Frontal cortex (tissue), 4 donors: ENCODE measurements at places on chromosomes 6 and 20.

DNA sequence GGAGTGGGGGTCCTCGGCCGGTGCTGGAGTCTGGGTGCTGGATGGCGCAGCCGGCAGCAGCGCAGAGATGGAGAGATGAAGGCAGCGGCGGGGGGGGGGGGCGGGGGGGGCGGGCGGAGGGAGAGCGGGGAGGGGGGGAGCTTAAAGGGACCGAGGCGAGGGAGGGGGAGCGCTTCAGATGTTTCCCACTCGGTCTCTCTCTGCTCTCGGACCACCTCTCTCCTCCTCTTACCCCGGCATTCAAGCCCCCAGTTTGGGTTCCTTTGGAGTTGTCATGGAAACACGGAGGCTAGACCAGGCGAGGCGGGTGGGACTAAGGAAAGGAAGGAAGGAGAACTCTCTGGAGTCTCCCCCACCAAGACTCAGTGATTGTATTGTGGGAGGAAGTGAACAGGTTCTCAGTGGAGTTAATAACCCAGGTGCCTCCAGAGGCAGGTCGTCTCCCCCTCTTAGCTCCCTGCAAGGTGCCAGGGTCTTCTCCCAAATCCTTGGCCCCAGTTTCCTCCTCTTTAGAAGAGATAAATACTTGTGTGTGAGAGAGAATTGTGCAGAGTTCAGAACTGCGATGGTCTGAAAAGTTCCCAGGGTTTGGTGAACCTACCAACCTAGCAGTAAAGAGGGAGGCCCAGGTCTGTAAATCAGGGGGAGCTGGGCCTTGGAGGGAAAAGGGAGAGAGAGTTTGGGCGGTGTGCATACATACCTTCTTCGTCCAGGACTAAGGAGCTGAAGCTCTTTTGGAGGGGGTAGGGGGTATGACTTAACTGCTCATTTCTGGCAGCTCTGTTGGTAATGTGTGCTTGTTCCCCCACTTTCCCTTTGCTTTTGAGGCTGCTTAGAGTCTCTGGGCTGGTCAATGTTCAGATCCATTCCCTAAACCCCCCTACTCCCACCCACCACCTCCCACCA is at the start of gene PRRT1:
TSS of gene PRRT1 (minus strand) at position 77 of the 906 bp plus-strand sequence. CDS start 112 bp downstream, outside the sequence.
- peak; percentile 64 for DNase-seq

DNA sequence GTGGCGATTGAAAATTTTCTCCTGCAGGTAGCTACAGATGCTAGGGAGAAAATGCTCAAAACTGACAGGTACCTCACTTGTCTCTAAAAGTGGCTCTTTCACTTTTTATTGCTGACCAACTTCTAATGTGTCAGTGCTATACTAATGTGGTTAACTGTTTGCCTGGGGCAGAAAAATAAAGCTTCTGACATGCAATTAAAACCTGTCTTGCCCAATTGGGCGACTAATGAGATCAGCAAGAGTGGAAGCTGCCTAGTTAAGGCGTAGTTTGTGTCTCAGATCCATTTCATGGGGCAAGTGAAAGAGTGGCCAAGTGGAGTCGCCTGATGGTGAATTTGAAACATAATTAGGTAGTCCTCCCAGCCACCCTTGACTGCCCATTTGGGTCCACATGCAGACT is 193.3 kb downstream of the TSHZ2 start:
- DNase-seq: no peak

- DNase-seq: no peak
Measured at GRCh38 chr6:105174512-105174911, 5.3 kb downstream of the POPDC3 start.

DNA sequence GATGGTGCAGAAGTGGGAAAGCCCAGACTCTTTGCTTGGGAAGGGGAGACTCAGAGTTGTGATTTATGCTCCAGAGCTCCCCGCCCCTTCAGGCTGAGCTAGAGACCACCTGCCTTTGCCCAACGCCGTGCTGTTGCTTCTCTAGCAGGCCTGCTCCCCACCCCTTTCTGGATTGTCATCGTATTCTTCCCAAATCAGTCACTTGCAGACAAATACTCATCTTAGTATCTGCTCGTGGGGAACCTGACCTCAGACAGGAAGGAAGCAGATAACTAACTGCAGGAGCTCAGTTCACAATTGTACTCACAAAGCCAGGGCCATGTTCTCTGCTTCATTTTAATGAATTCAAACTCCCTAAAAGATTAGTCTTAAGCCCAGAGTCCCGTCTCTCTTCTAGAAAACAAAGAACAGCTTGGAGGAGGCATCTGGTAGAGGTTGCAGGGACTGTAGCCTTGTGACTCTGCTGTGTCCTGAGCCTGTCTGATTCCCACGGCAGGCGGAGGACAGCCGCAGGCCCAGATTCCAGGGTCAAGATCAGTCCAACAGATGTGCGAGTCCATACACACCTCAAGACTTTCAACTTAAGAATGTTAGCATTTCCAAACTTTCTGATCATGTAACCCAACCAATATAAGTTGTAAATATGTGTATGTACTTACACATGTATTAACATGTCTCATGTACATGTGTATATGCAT is 57.2 kb upstream of the GGTLC1 start:
- no peak for DNase-seq

DNA sequence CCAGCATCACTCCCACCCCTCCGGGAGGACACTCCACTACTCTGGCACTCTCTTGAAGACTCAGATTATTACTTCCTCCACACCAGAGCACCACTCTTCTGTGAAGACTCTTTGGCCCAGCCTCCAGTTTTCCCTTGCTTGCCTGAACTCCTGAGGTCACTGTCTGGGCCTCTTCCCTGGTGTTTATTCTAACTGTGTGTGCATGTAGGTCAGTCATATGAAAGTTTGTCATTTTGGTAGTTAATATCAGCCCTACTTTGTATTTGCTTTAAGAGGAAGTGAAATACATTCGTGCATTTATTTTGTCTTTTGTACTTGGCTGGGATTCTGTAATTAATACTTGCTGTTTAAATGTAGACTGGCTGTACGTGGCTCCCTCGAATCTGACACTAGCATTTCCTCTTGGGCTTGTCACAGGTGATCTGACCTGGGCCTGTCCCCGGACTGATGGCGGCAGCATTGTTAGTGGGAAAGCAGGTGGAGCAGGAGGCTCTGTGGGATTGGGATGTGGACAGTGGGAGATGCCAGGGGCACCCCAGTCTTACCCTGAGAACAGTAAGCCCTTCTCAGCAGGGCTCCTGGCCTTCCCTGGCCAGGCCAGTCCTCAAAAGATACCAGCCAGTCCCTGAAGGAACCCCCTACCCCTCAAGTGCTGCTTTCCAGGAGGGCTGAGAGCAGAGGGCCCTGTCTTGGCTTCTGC is 350.5 kb downstream of the CDC5L start:
- no peak for DNase-seq

GRCh38 chr20:41126719-41127118 is 10.6 kb upstream of the PLCG1 start:
- no peak for DNase-seq

- DNase-seq: no peak
Measured at GRCh38 chr6:18444111-18444510, 57.0 kb downstream of the RNF144B start.

DNA sequence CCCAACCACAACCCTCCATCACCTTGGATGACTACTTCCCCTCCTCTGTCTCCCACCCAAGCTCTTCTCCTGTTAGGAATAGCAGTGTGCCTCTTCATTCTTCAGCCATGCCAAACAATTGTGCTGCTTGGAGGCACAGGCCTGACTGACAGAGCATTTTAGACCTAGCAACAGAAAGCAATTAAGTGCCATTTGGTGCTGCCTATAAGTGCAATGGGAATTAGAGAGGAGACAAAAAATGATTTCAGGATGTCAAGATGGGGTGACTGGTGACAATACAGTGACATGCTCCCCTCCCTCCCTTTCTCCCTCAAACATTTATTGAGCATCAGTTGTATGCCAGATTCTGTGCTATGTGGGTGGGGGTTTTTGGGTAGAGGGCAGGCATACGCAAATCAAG is 322.6 kb upstream of the MOCS1 start:
- DNase-seq: no peak

DNA sequence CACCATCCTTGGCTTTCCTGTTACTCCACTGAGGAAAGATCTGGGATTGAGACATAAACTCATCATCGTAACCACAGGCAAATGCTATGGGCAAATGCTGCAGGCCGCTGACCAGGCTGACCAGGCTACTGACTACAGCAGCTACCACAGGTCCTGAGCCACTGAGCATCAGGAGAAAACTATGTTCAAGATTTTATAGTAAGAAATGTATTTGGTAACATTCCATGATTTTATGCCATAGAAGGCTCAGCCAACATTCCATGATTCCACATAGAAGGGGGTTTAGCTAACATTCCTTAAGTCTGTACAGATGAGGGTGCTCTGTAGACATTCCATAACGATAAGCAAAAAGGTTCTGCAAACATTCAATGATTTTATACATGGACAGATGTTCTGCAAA is 16.1 kb upstream of the B4GALT5 start:
- DNase-seq: no peak

DNA sequence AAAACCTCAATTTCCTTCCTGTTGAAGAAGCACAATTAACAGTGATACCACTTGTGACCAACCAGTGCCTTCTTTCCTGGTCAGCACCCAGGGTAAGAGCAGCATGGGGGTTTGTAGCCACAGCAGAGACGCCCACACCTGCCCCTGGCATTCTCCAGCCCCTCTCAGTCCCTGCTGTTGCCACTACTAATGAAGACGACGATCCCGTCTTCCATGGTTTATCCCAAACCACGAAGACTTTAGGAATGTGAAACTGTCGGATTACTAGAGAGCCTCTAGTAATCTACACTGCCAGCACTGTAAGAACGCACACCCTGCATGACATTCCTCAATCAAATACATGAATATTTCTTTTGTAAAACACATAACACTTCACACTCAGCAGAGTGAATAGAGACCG is 60.0 kb downstream of the GINS1 start:
- no peak for DNase-seq

DNA sequence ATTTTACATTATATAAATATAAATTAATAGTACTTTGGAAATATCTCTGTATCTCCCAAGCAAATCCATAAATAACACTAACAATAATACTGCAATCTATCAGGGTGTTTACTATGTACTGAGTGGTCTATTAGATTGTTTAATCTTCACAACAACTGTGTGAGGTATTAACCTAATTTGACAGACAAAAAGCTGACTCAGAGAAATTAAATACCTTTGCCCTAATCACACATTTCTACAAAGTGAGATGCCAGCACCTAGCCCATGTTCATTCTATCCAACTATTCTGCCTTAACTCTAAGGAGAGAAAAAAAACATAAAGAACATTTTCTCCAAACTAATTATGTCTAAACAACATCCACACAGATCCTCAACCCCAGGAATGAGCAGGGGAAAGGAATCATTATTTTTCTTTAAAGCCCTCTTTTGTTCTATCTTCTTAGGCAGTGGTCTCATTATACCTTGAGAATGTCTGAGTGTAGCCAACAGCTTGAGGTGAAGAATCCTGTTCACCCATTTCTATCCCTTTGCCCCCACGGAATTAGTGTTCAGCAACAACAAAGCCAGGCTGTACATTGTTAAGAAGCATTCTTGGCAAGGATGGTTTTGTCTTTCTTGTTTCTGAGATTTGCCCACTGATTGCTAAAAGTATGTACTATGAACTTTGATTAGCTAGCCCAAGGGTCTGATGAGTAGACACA is 42.7 kb downstream of the PRL start:
- no peak for DNase-seq

DNA sequence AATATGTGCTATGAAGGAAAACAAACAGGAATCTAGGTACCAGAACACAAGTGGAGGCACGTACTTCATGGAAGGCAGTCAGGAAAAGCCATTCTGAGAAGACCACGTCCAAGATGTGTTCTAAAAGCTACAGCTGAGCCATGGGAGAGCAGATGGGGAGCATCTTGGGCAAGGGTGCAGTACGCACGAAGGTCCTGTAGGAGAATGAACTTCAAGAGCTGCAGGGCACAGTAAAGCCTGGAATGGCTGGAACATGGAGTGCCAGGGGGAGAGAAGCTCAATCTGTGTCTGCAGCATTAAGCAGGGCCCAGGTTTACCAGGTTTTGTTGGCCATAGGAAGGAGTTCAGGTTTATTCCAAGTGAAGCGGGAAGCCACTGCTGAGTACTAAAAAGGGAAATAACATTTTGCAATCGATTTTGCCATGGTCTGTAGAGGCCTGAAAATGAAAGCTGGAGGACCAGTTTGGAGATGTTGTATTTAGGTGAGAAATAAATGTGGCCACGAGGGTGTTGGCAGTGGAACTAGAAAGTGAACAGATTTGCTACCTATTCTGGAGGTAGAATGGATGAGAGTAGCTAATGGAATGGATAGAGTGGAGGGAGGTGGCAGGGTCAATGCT is 29.9 kb downstream of the ADTRP start:
- no peak for DNase-seq

DNA sequence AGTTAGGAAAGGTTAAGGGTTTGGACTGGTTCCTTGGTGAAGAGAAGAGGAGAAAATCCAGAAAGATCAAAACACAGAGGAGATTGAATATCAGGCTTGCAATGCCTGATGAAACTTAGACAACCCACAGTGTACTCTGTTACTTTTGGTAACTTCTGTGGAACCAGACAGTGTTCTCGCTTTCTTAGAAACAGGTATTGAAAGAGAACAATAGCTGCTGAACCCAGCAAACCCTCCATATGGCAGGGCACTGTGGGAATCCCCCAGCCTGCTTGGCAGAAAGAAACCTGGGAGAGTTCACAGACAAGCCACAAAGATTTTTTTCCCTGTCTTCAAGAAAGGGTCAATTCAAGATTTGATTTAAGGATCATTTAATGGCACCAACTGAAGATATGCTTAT is 342.8 kb downstream of the FOXA2 start:
- no peak for DNase-seq

GRCh38 chr6:53035549-53036213 is 29.5 kb upstream of the FBXO9 start:
- no peak for DNase-seq

- DNase-seq: no peak
Measured at GRCh38 chr6:168072730-168073129, 6.3 kb downstream of the FRMD1 start.

DNA sequence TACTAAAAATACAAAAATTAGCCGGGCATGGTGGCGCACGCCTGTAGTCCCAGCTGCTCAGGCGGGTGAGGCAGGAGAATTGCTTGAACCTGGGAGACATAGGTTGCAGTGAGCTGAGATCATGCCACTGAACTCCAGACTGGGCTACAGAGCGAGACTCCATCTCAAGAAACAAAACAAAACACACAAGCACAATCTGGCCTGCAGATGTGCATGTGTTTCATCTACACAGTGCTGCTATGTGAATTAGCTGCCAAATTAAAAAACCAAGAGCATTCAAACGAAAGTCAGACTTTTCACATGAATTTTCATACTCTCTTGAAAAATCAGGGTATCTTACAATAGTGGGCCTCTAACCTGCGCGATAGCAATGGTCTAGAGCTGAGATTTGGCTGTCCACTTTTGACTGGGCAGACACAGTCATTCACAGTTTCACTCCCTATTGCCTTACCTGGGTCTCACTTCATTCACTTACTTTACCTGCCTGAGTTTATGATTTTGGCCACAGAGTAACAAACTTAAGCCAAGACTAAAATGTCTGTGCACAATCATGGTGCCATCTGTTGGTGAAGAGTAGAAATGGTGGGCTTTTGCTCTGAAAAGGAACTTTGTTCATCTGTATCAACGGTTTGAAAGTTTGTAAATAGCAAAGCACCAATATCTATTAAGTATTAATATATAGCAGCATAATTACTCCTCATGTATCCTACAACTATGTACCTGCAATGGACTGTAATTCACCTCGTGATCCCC is 138.5 kb upstream of the UST start:
- DNase-seq: no peak
